ENCODE measurements at places on chromosomes 1 and 21.

DNA sequence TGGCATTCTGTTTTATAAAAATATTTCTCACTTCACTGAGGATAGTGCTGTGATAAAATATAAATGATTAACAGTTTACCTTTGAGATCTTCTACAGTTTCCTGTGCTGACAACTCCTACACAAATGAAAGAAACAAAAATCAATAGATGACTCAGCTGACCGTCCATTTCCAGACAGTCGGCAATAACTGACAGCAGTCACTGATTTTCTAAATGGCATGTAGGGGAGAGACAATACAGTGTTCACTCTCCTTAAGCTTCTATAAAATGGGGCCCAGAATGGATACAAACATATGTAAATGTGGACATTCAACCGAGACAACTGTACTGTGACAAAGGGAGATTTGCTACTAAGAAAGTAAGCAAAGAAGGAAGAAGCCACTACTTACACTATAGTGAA lies 34.3 kb downstream of the PCNX2 start:
- no peak for DNase-seq
- H3K4me1 ChIP-seq, result no peaks in the 10 kb centered on the region
- no peaks in the 10 kb centered on the region for H3K27me3 ChIP-seq
- H3K4me3 ChIP-seq, result no peak overlapping the region

DNA sequence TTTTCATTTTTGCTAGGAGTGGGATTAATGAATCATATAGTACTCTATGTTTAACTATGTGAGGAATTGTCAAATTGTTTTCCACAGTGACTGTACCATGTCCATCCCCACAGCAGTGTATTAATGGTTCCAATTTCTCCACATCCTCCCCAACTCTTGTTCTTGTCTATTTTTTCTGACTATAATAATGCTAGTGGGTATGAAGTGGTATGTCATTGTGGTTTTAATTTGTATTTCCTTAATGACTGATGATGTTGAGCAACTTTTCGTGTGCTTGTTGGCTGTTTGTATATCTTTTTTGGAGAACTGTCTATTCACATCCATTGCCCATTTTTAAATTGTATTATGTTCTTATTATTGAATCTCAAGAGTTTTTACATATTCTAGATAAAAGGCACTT lies 10.0 kb upstream of the KPRP start:
- no peak overlapping the region for H3K27ac ChIP-seq
- no peak overlapping the region for H3K4me3 ChIP-seq
- H3K4me1 ChIP-seq, result peaks cover 35% of the 10 kb centered on the region
- no peak for DNase-seq
- no peaks in the 10 kb centered on the region for H3K27me3 ChIP-seq
- no peaks in the 10 kb centered on the region for H3K36me3 ChIP-seq

DNA sequence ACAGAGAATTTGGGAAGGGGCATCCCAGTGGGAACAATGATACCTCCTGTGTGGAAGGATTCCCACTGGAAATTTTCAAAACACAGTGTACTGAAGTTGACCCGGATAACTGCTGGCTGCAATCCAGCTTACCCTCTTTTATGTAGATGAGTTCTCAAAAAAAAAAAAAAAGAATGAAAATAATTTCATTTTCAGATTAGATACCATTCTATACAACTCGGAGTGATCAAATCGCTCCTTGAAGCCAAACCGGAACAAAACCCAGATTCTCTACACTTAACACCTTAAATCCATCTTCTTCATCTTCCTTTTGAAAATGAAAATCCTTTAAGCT lies 69.1 kb downstream of the KAZN start:
- no peak for DNase-seq
- H3K27ac ChIP-seq, result no peak overlapping the region
- no peaks in the 10 kb centered on the region for H3K36me3 ChIP-seq
- H3K27me3 ChIP-seq, result no peaks in the 10 kb centered on the region
- H3K4me3 ChIP-seq, result no peak overlapping the region

DNA sequence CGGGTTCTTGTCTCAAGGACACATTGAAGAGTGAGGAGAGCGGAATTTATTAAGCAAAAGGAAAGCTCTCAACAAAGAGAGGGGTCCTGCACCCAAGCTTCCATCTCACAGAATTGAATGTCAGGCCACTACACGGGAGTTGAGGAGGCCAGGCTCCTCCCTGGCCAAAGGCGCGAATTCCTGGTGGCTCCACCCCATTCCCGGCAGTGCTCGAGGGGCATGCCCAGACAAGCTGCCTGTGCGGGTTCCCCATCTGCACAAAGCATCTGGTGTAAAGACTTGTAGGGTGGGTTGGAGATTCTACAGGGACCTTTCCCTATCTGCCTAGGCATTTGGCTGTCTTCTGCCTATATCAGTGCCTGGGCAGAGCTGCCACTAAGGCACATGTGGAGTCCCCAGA lies 648.5 kb upstream of the PKN2 start:
- no peak for DNase-seq
- H3K27ac ChIP-seq, result no peak overlapping the region
- H3K4me3 ChIP-seq, result no peak overlapping the region
- H3K36me3 ChIP-seq, result no peaks in the 10 kb centered on the region
- no peaks in the 10 kb centered on the region for H3K4me1 ChIP-seq

DNA sequence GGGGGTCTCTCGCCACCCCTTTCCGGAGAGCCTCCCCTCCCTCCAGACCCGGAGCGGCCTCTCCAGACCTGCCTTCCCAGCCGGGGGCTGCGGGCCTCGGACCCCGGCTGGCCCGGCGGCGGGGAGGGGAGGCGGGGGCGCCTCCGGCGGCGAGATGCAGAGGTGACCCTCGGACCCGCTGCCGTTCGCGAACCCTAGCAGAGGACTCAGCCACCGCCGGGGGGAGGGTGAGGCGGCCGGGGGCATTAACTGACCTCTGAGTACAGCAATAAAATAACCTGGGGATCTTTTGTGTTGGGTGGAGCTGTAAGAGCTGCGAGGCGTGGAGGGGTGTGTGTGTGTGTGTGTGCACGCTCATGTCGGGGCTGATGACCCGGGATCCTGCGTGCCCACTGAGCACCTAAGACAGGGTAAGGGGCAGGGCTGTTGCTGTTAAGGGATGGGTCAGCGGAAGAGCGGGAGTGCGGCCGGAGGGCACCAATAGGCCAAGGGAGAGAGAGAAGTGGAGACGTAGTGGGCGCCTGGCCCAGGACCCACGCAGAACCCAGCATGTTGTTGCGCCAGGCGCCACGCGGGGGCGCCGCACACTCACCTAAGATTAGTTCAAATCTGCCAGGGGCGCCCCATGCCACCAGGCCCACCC lies 6.3 kb downstream of the HAPLN2 start:
- peaks cover 19% of the 10 kb centered on the region for H3K4me1 ChIP-seq
- H3K4me3 ChIP-seq, result no peak overlapping the region
- no peak for DNase-seq
- H3K36me3 ChIP-seq, result no peaks in the 10 kb centered on the region
- H3K27me3 ChIP-seq, result peaks cover 68% of the 10 kb centered on the region

DNA sequence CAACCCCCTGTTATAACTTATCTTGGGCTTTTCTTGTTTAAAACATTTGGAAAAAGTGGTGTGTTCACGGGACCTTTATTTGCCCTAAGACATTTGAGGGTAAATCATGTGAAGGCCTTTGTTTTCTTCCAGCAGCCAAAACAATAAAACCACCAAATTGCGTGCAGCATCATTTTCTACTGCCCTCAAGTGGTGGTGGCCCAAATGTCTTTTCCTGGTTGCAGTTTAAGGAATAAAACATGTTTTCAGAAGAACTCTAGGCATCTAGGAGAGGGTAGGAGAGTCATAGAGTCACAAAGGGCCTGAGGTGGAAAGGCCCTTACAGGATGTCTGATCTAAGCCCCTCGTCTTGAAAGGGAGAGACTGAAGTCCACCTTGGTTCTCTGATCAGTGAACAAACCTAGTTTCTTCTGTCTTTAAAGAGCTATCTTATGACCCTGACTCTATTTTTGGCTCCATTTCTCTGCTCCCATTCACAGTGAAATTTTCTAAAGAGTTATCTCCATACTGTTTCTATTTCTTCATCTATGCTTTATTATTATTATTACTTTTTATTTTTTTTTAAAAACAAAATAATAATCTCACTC lies 16.0 kb upstream of the EPS15 start:
- peaks cover 20% of the 10 kb centered on the region for H3K4me1 ChIP-seq
- no peak overlapping the region for H3K4me3 ChIP-seq
- peak; percentile 73 for DNase-seq

DNA sequence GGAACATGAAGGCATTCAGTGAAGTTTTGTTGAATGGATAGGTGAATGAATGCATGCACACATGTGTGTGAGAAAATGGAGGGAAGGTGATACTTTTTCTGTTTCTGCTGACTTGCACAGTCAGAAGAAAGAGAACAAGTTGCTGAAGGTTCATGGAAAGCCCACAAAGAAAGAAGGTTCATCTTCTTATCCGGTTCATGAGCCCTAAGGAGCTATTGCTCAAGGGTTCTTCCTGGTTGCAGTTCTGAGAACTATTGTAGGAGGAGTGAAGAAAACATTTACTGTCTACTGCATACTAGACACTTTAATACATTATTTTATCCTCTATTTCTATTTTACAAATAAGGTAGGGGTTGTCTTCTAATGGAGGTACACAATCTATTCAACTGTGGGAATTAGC lies 13.4 kb upstream of the NIBAN1 start:
- DNase-seq, result no peak
- H3K4me1 ChIP-seq, result no peaks in the 10 kb centered on the region
- peaks cover 9% of the 10 kb centered on the region for H3K27me3 ChIP-seq
- no peak overlapping the region for H3K27ac ChIP-seq
- H3K36me3 ChIP-seq, result no peaks in the 10 kb centered on the region

GRCh38 chr1:42806171-42806570 lies 10.8 kb upstream of the ERMAP start:
- peaks cover 11% of the 10 kb centered on the region for H3K36me3 ChIP-seq
- no peaks in the 10 kb centered on the region for H3K4me1 ChIP-seq
- no peaks in the 10 kb centered on the region for H3K27me3 ChIP-seq
- no peak for DNase-seq

DNA sequence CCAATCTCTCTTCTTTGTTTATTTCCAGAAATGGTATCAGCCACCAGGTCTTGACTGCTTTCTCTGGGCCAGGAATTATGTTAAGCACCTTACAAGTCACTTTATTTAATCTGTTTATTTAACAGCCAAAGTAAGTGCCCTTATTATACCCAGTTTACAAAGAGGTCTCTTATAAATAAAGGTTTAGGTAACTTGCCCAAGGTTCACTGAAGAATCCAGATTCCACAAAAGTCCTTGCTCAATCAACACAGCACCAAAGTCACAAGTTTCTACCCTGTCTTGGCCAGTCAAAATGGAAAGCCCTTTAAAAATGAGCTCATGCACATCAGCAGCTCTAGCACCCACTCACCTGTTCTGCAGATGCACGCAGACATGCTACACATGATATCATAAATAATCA lies 28.0 kb upstream of the ATP1A1 start:
- no peaks in the 10 kb centered on the region for H3K36me3 ChIP-seq
- H3K4me1 ChIP-seq, result no peaks in the 10 kb centered on the region
- H3K27me3 ChIP-seq, result peaks cover 2% of the 10 kb centered on the region
- DNase-seq, result no peak

DNA sequence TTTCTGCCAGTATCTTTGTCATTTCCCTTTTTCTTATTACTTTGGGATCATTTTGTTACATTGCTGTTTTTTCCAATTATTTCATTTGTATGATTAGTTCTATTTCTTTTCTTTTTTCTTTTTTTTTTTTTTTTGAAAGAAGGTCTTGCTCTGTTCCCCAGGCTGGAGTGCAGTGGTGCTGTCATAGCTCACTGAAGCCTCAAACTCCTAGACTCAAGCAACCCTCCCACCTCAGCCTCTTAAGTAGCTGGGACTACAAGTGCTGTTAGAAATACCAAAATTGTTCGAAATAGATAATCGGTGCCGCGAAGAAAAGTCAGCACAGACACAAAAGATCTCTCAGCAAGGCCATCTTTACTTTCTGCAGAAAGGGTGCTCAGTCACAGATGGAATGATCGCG lies 26.6 kb upstream of the COL6A1 start:
- no peaks in the 10 kb centered on the region for H3K4me1 ChIP-seq
- no peaks in the 10 kb centered on the region for H3K36me3 ChIP-seq
- no peak overlapping the region for H3K4me3 ChIP-seq
- no peak for DNase-seq
- H3K27ac ChIP-seq, result no peak overlapping the region
- no peaks in the 10 kb centered on the region for H3K27me3 ChIP-seq

DNA sequence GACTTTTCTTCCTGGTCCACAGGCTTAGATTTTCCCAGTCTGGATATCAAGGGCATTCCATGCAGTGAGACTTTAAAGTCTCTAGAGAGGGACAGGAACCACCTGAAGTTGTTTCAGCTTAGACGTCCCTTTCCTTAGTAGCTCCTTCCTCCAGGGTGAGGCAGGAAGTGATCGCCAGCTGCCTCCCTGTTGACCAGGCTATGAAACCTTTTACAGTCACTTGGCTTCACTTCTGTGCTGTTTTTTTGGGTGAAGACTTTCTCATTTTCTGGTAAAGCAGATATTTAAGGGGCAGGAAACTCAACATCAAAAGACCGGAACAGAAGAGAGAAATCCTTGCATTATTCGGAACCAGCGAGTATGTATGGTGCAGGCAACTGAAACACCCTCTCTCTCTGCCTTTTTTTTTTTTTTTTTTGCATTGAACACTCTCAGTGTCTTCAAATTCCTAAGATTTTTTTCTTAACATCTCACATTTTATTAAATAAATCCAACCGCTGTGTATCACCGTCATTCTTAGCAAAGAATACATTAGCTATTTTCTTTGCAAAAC lies 234.6 kb upstream of the IRF2BP2 start:
- H3K27me3 ChIP-seq, result no peaks in the 10 kb centered on the region
- H3K27ac ChIP-seq, result peak overlapping the region; percentile 91
- no peak for DNase-seq
- H3K4me3 ChIP-seq, result no peak overlapping the region
- H3K4me1 ChIP-seq, result peaks cover 62% of the 10 kb centered on the region
- H3K36me3 ChIP-seq, result no peaks in the 10 kb centered on the region

DNA sequence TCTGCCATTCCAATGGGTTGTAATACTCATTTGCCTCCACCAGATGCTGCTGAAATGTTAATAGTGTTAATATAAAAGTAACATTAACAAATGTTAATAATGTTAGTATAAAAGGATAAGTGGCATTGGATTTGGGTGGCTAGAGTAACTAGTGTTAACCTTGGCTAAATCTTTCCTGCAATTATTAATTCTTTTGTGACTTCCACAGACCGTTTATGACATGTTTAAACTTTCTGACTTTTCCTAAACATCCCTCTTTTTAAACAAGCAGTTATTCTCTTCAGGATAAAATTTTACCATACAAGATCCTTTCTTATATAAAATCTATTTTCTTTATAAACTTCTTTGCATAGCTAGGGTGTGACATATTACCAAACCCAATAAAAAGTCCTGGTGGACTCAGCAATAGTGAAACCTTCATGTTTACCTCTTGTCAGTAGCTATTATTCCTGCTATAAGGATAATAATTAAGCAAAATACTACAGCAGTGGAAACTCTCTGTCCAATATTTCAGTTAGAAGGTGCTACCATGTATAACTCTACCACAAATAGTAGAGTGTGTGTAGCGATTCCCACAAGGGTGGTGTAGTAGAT lies 41.5 kb downstream of the CCDC30 start:
- H3K4me1 ChIP-seq, result no peaks in the 10 kb centered on the region
- no peak overlapping the region for H3K27ac ChIP-seq
- H3K36me3 ChIP-seq, result no peaks in the 10 kb centered on the region
- no peak for DNase-seq
- no peaks in the 10 kb centered on the region for H3K27me3 ChIP-seq
